ENCODE measurements at places on chromosomes 11 and 22. TPM values are rescaled to one million over a fixed set of nuclear protein-coding genes. Genes with fewer than 3 reads are reported as not detected.

Gene FUT4
- total RNA-seq, result 14.6 TPM

Gene MOGAT2
- total RNA-seq, result 0.09 TPM

Gene KIF18A
- total RNA-seq, result 1.1 TPM

Gene FAM181B
- total RNA-seq, result 0.51 TPM

Gene OR6T1
- not detected for total RNA-seq

Gene PARVG
- 6.0 TPM for total RNA-seq

Gene JOSD1
- 17.8 TPM for total RNA-seq

Gene OR51I2
- not detected for total RNA-seq

DNA sequence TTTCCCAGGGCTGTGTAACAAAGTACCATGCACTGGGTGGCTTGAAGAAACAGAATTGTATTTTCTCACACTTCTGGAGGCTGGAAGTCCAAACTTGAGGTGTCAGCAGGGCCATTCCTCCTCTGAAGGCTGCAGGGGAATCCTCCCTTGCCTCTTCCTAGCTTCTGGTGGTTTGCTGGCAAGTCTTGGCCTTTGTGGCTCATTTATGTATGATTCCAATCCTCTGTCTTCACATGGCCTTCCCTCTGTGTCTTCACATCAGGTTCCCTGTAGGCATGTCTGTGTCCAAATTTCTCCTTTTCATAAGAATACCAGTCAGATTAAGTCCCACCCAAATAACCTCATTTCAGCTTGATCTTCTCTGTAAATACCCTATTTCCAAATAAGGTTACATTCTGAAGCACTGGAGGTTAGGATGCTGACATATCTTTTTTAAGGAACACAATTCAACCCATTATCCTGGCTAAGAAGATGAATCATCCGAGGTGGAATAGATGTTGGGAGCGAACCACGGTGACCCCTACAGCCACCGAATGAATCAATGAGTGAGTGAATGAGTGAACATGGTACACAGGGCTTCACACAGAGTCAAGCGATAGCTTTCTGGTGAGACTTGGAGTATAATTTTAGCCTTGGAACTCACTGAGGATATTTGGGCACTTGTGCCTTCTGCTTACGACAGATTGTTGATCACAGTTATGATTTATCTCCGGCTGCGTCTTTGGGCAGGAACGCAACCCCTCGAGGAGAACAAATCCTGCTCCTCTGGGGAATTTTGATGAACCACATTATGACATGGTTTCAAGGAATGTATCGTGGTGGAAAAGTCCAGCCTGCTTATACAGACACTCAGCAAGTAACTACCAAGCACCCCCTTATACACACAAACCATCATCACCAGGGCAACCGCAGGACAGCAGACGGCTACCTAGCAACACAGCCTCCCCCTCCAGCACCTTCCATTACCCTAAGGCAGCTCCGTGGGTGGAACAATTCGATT lies 34.3 kb upstream of the MICAL2 start:
- DNase-seq, result no peak

DNA sequence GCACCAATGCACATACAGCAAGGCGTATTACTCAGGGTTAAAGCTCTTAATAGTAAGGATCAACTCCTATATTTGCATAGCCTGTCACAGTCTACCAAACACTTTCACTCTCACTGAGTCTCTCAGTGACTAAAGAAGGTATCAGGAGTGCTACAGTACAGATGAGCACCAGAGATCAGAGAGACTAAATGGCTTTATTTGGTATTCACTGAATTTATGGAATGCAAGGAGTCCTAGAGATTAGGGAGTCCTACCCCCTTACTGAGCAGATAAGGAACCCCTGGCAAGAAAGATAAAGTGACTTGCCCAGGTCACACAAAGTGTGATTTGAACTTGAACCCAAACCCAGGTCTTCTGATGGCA lies 396.4 kb upstream of the CCDC90B start:
- DNase-seq, result no peak

DNA sequence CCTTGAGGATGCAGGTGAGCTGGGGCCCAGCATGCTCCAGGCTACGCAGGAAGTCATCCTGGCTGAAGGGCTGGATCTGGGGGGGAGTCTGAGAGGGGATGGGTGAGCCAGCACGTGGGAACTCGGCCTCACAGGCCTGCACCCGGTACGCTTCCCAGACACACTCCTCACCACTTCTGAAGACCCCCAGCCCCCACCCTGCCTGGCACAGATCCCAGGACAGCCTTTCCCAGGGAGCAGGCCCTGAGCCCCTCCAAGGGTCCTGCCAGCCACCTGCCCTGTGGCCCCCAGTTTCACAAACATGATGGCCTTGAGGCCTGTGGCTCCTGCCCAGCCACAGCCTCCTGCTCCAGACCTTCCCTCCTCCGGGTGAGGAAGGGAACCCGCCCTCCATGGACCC lies 5.6 kb upstream of the PLXNB2 start:
- no peak for DNase-seq

DNA sequence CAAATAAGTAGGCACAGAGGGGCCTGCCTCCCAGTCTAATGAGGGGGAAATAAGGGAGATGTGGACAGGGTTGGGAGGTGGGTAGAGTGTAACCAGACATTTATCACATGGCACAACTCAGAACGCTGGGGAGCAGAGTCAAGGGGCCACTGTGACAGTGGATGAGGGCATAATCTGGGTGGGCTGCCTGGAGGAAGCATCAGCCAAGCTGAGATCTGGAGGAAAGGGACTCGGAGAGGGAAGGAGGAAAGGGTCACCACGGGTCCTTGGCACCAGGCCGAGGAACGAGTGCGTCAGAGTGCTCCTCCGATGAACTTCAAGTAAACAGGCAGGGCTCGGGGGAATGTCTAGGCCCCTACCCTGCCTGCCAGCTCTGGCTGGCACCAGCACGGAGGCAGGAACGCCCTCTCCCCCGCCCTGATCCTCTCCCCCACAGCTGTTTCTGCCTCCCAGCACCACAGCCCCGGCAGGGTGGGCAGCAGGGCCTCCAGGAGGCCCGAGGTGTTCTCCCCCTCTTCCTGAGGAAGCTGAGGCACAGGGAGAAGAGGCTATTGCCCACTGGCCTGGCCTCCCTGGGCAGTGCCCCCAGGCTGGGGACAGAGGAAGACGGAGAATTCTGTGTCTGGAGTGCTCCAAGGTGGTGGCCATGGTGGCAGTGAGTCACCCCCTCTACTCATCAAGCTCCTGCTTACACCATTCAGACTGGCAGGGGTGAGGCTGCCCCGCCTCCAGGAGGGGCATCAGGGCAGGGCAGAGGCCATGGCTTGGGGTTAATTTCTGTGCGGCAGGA lies 4.2 kb downstream of the ALDH3B1 start:
- DNase-seq, result no peak

GRCh38 chr22:38187413-38188212 lies 6.0 kb upstream of the PLA2G6 start:
- DNase-seq, result peak; percentile 74

GRCh38 chr11:122020902-122021301 lies 95.1 kb downstream of the BLID start:
- no peak for DNase-seq

DNA sequence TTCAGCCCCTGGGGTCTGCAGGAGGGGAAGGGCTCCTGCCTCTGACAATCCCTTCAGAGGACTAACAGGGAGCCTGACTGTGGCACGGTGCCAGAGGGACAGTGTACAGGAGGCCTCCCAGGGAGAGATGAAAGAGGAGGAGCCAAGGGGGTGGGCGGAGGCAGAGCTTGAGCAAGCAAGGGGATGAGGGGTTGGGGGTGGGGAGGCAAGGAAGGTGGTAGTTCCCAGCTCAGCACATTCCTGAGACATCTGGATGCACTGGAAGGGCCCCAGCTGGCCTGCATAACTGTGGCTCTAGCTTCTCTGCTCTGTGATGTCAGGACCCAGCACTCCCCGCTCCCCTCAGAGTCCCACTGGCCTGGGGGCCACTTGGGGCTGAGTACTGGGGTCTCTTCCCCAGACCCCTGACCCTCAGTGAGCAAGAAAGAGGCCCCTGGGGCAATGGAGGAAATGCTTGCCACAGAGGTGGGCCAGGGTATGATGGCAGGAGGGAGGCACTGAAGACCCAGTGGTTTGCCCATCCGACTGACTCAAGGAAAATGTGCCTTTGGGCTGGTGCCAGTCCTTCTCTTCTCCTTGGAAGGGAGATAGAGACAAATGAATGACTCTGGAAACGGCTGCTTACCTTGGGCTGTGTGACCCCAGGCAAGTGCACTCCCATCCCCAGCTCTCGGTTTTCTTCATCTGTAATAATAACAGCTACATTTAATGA lies 13.3 kb downstream of the CREB3L1 start:
- DNase-seq, result peak; percentile 62

GRCh38 chr11:80432057-80432456 lies 991.2 kb upstream of the TENM4 start:
- no peak for DNase-seq

DNA sequence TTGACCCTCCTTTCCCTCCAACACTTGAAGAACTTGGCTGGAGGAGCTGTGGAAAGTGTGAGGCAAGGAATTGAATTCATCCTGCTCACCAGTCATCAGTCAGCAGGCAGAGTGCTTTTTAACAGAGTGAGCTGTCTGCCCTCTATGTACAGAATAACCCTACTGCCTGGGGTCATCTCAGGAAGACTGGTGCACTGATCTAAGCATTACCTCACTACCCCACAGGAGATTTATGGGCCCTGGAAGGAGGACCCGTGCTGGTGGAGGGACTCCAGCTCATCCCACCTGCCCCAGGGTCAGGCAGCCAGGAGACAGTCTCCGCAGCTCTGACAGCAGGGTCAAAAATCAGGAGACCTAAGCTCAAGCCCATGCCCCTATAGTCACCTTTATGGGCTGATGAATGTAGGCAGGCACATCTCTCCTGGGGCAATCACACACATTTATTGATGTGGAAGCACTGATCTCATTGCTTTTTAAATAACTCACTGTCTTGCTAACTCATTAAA lies 270.8 kb upstream of the SESN3 start:
- DNase-seq, result no peak

GRCh38 chr11:116661056-116661455 lies 111.7 kb downstream of the BUD13 start:
- no peak for DNase-seq

DNA sequence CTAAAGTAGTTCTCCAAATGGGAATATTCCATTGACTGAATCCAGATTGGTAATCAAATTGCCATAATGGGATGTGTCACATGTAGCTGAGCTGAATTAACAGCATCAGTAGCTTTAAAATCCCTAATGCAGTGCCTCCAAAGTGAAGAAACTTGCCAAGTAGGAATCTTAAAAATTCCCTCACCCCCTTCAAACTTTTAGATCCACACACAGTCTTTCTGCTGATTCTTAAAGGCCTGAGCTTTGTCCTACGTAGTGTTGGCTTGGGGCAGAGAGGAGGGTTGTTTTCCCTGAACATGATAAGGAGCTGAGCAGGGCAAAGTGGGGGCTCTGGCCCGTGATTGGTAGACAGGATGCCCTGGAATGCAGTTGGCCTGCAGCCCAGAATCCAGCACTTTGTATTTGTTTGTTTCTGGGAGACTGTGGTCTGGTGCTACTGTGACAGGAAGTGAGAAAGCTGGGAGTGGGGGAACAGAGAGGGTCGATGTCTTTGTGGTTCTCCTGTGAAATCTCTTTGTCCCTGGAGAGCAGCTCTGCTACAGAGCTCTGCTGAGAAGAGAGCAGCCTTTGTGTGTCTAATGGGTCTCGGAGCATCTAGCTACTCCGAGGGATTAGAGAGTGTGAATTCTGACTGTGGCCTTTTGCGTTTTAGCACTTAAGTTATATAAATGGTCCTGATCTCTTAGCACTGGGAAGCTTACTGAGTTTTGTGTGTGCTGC lies 16.9 kb downstream of the CTNND1 start:
- peak; percentile 90 for DNase-seq

DNA sequence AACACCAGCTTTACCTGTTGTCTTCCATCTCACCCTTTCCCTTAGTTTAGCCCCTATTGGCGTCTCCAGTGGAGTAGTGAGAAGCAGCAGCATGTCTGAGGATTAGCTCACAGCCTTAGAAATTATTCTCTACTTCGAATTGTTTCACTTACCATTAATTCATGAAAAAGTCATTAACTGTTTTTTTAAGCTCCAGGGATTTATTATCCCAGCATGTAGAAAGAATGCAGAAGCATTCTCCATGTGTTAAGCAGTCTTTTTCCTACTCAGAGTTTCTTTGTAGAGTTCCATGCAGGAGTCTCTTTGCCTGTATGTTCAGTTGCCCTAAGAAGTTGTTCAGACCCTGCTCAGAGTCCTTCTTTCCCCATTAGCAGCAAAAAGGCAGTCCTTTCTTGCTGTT lies 137.9 kb upstream of the RASSF10 start:
- DNase-seq, result no peak

- DNase-seq, result no peak
These were observed 15.2 kb upstream of the TH start for GRCh38 chr11:2186669-2187279.

DNA sequence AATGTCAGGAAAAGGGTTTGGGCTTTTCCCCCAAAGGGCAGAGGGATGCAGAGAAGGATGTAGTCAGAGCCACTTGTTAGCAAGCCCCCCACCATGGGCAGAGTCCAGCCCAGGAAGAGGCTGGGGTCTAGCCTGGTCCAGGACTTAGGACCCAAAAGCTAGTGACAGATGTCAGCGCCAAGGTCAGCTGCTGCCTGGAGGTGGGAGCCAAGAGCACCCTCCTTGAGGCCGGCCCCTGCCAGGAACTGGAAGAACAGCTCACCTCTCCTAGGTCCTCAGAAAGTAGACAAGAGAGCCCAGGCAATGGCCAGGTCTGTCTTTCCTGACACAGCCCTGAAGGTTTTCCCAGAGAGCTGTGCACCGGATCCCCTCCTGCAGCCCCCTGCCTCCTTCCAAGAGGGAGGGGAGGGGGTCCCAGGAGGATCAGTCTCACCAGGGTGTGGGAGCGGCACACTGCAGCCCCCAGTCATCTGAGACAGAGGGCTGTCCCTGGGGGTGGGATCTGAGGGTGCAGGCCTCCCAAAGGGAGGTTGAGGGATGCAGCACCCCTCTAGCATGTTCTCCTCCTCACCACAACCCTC lies 14.6 kb upstream of the ARHGEF17 start:
- DNase-seq, result no peak

DNA sequence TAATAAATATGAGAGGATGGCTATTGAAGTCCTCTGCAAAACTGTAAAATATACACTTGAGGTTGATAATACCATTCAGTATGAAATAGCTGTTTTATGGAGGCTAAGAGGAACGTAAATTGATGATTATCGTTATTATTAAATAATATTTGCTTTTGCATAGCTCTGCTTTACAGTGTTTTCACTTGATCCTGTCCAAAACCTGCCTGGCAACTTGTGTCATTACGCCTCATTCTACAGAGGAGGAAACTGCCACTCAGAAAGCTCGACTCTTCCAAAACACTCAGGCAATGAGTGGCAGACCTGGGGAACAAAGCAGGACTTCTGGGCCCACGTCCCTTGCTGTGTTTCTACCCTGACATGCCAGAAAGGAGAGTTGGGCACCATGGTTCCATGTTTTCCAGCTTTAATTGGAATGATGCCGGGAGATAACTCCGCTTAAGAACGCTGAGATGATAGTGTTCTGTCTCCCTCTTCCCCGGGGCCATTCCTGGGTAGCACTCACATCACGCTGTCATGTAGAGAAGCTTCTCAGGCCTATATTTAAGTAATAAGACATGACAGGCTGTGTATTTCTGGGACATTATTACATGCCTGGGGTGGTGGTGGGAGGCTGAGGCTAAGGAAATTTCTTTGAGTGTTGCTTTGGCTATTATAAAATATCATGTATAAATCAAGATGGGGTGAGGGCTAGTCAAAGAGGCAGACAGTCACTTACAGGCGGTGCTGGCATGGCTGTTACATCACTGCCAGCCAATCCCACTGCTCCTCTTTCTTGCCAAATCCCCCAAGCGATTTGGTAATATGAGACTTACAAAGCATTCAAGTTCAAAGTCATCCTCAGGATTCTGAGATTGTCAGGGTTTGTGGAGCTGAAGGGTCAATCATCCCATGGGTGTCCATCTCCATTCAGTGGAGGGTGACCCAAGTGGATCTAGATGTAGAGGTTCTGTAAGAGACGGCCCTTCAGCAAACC lies 501.7 kb downstream of the INSC start:
- DNase-seq, result no peak
